ENCODE measurements at places on chromosomes 5 and 9. TPM values are rescaled to one million over a fixed set of nuclear protein-coding genes. Genes with fewer than 3 reads are reported as not detected.
A peak's percentile ranks its signal among the peaks of the same experiment; 100 is the strongest.

- DNase-seq = no peak
- no peaks in the 10 kb centered on the region for H3K27me3 ChIP-seq
Measured at GRCh38 chr5:55855509-55855908, 4.4 kb downstream of the IL31RA start.

DNA sequence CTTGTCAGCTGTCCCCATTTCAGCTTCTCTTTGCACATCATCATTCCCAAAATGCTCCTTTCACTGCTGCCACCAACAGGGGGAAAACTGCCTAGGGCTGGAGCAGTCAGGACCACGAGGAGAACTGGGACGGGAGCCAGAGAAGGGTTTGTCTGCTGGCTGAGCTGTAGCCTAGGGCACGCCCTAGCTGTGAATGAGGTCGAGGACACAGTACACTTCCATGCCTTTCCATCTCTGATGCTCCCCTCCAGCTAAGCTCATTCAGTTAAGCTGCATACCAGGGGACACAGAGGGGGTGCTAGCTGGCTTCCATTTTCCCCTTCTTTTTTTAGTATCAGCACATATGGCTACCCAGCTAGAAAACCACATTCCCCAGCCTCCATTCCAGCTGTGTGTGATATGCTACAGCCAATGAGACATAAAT lies 64.7 kb downstream of the STK10 start:
- no peaks in the 10 kb centered on the region for H3K4me1 ChIP-seq
- no peaks in the 10 kb centered on the region for H3K27me3 ChIP-seq
- no peak overlapping the region for H3K27ac ChIP-seq
- DNase-seq = no peak
- no peaks in the 10 kb centered on the region for H3K36me3 ChIP-seq
- H3K4me3 ChIP-seq = no peak overlapping the region

DNA sequence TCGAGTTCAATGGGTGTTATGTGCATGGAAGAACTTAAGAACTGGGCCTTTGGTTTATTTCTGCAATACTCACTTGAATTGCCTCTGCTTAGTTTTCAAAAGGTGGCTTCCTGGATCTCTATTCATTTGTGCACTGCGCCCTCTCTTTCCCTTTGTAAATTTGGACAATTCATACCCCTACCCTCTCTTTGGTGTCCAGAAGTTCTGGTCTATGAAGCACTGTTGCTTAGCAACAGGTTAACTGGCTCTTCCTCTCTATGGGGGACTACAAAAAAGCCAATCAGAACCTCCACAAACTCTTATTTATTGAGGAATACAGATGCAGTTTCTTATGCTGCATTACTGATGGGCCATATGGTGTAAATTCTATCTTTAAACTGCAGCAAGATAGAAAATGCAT lies 13.5 kb upstream of the FAM120A start:
- no peaks in the 10 kb centered on the region for H3K36me3 ChIP-seq
- DNase-seq = no peak
- H3K27ac ChIP-seq = no peak overlapping the region
- no peak overlapping the region for H3K4me3 ChIP-seq

- H3K27me3 ChIP-seq = no peaks in the 10 kb centered on the region
- H3K36me3 ChIP-seq = no peaks in the 10 kb centered on the region
- H3K27ac ChIP-seq = peak overlapping the region; percentile 15
Measured at GRCh38 chr9:92504881-92505280, 22.6 kb upstream of the ASPN start.

Gene G3BP1
- total RNA-seq = 107 TPM

DNA sequence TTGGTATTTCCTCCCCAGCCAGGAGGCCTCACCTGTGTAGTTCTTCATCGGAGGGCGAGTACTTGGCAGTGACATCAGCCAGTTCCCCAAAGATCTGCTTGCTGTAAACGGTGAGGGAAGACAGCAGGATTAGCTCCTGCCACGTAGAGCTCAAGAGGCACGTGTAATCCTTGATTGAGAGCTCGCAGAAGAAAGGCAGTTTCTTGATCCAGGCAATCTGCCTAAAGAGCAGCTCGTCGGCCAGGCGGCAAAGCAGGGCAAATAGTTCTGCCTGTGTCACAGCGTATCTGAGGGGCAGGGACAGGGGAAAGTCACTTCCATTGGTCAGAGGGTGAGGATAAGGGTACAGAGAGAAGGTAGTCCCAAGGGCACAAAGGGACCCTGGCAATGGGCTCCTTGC lies 28.6 kb upstream of the NR5A1 start:
- no peak for DNase-seq
- H3K4me3 ChIP-seq = no peak overlapping the region
- no peaks in the 10 kb centered on the region for H3K27me3 ChIP-seq
- H3K4me1 ChIP-seq = no peaks in the 10 kb centered on the region
- no peak overlapping the region for H3K27ac ChIP-seq
- H3K36me3 ChIP-seq = no peaks in the 10 kb centered on the region

- no peaks in the 10 kb centered on the region for H3K36me3 ChIP-seq
- H3K4me1 ChIP-seq = no peaks in the 10 kb centered on the region
- no peak overlapping the region for H3K27ac ChIP-seq
- H3K4me3 ChIP-seq = no peak overlapping the region
Measured at GRCh38 chr5:119860463-119860862, 231.1 kb downstream of the FAM170A start.

- H3K27ac ChIP-seq = no peak overlapping the region
- H3K4me1 ChIP-seq = no peaks in the 10 kb centered on the region
- H3K36me3 ChIP-seq = no peaks in the 10 kb centered on the region
- H3K4me3 ChIP-seq = no peak overlapping the region
- no peaks in the 10 kb centered on the region for H3K27me3 ChIP-seq
- no peak for DNase-seq
Measured at GRCh38 chr5:108678091-108678490, 69.6 kb upstream of the FER start.

GRCh38 chr9:134066526-134066912 lies 1.3 kb downstream of the BRD3 start:
- no peak for DNase-seq
- no peaks in the 10 kb centered on the region for H3K27me3 ChIP-seq
- H3K27ac ChIP-seq = peak overlapping the region; percentile 99
- H3K36me3 ChIP-seq = no peaks in the 10 kb centered on the region

DNA sequence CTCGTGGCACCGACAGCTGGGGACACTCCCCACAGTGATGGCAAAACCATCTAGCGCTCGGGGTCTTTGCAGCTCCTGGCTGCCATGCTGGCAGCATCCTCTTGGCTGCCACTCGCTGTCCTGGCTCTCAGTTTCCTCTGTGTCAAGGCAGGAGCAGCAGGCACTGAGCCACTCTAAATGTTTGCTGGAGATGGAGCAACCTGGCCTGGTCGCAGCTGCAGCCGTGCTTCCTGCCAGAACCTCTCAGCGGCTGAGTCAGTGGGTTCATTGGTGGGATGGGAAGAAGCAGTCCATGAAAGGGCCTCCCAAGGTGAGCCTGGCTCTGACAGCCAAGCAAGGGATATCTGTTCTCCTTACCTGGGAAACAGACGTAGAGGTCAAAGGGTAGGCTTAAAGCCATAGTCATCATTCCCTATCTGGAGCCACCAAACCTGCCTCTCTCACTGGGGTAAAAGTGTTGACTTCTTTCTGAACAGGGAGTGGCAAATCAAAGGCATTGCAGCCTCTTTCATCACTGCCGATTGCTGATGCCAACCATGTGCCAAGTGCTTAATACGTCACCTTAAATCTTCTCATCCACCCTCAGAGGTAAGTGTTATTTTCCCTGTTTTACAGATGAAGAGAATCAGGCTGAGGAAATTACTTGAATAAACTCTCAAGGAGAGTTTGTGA lies 304.8 kb upstream of the ZNF462 start:
- H3K27me3 ChIP-seq = no peaks in the 10 kb centered on the region
- H3K36me3 ChIP-seq = no peaks in the 10 kb centered on the region
- no peaks in the 10 kb centered on the region for H3K4me1 ChIP-seq
- no peak overlapping the region for H3K27ac ChIP-seq
- H3K4me3 ChIP-seq = no peak overlapping the region

DNA sequence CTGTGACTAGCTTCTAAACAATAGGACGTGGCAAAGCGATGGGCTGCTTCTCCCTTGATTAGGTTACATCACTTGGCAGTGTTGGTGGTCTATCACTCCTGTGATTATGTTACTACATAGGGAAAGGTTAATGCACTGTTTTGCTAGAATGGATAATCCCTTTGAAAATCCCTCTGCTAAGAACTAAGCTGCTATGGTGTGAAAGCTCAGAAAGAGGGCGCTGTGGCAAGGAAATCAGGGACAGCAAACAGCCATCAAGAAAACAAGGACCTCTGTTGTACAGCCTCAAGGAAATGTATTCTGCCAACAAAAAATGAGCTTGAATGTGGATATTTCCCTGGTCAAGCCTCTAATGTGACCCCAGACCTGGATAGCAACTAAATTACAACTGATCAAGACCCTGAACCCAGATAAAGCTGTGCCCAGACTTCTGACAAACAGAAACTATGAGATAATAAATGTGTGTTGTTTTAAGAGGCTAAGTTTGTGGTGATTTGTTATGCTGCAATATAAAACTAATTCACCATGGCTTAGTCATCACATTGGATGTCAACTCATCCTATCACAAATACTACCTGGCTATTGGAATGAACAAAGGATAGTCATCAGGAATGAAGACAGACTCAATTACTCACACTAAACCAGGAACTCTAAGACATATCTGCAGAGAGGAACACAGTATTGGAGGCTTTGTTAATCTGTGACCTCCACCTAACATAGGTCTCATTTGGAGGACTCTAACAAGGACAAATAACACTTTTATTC lies 1215.9 kb downstream of the EFNA5 start:
- no peaks in the 10 kb centered on the region for H3K36me3 ChIP-seq
- DNase-seq = no peak
- H3K27me3 ChIP-seq = no peaks in the 10 kb centered on the region
- no peaks in the 10 kb centered on the region for H3K4me1 ChIP-seq
- no peak overlapping the region for H3K4me3 ChIP-seq
